ENCODE measurements at places on chromosomes 7 and 10.

DNA sequence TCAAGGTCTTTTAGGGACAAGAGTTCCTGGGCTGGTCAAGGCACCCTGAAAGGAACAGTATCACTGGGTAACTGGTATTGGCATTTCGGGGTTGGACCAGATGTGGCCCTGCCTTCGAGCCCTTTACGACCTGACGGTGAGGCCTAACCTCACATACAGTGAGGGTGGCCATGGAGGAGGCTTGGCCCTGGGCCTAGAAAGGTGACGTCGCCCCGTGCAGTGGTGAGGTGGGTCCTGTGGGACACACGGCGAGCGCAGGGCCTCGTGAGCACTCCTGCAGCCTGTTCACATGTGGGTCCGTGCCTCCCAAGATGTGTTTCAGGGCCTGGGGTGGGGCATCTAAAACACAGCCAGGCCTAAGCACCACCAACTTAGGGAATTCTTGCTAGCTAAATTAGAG is 36.1 kb downstream of the CRHR2 start:
- DNase-seq = no peak

- no peak for DNase-seq
Measured at GRCh38 chr10:76231286-76231934, 800.0 kb downstream of the LRMDA start.

- no peak for DNase-seq
Measured at GRCh38 chr10:131346456-131346855, 34.9 kb upstream of the TCERG1L start.

GRCh38 chr7:22110881-22111280 is 165.2 kb upstream of the CDCA7L start:
- no peak for DNase-seq

GRCh38 chr7:134279898-134280297 is 36.8 kb downstream of the SLC35B4 start:
- no peak for DNase-seq

DNA sequence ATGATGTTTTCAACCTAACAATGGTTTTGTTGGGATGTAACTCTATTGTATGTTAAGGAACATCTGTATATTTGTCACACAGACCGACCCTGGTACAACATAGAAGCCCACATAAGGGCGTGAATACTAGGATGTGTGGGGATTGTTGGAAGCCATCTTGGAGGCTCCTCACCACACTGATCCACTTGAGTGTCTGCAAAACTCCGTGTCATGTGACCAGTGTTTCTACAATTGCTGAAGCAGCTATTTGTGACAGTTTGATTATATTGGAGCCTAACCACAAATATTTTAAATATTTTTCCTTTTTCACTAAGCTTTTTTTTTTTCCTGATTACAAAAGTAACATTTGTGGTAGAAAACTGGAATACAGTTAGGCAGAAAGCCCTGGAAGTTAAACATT is 27.9 kb downstream of the RALA start:
- no peak for DNase-seq

DNA sequence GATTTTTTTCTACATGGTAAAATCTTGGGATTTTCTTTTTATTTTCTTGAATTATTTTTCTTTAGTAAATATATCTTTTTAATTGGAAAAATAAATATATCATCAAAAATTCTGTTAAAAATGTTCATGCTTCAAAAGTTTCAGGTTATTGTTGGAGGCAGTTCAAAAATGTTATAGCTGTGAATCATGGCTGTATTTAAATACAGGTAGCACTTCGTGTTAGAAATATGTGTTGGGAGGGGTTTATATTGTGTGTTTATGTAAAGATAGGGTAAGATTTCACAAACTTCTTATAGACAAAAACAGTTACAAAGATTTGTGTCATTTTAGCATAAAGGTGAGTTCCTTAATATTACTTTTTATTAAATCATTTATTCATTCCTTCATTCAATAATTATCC is 60.4 kb downstream of the HDAC9 start:
- no peak for DNase-seq

Measured in stimulated activated CD8-positive, alpha-beta memory T cell treated with anti-CD3 and anti-CD28 coated beads, Interleukin-4, amount 100 ng/mL, for 1 hour (primary cell).